Left renal cortex interstitium (tissue), 4 donors: ENCODE measurements at places on chromosomes 1 and 21.

GRCh38 chr1:190578017-190578416 lies 100.4 kb upstream of the BRINP3 start:
- no peak for DNase-seq

DNA sequence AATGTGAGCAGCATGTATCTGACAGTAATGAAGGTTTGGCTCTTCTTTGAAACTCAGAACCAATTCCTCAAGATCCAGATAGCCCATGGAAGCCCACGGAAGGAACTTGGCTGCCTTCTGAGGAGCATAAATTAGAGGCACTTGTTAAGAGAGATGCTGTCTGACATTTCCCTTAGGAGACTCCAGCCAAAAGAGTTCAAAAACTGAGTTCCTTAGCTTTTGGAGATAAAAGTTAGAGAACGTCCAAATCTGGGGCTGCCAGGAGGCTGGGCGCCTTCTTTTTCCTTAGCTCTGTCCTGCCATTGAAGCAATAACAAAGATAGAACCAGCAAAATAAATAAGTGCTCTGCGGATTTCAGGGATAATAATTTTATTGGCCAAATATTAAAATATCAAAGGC lies 439.6 kb upstream of the USP24 start:
- no peak for DNase-seq

- no peak for DNase-seq
These were observed 32.0 kb downstream of the RPS6KC1 start for GRCh38 chr1:213083112-213083445.

- DNase-seq: no peak
These were observed 685 bp upstream of the SYT6 start for GRCh38 chr1:114154146-114154962.

DNA sequence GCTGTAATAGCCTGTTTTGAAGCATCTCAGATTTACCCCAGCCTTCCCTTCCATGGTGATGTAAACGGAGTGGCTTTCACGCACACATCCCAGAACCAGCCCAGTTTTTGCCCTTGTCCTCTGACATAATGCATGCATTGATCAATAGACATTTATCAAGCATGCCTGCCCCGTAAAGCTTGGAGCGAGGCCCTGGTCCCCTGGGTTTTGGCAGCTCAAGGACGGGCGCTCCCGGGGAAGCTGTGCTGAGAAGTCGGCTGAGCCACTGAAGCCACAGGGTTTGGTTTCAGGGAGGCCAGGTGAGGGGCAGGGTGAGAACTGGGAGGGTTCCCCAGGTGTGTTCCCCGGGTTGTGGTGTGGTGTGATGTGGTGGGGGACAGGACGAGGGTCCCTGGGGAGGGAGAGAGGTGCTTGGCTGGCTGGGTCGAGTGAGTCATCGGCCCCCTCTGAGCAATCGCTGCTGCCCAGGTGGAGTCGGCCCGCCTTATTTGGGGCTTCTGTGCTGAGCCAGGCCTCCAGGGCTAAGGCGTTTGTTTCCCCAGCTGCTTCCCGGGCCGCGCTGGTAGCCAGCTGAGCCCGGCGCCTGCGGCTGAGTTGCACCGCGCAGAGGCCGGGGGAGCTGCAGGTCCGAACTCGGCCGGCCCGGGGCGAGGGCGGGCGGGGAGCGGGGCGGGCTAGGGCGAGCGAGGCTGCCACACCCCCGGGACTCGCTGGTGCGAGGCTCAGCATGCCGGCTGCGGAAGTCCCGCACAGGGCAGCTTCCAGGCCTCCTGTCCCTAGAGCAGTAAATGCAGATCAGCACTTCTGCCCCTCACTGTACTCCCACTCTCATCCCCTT lies 23.6 kb downstream of the ATP2B4 start:
- DNase-seq: no peak

GRCh38 chr1:235858766-235859165 lies 7.9 kb downstream of the LYST start:
- no peak for DNase-seq

GRCh38 chr1:230130172-230130944 lies 63.3 kb downstream of the GALNT2 start:
- no peak for DNase-seq

- DNase-seq: no peak
These were observed 49.8 kb downstream of the DISP3 start for GRCh38 chr1:11528611-11529261.

- no peak for DNase-seq
These were observed 18.9 kb downstream of the C1orf174 start for GRCh38 chr1:3881193-3881480.

- no peak for DNase-seq
These were observed 162.7 kb upstream of the COL6A1 start for GRCh38 chr21:45818904-45819285.

GRCh38 chr1:209268479-209268878 lies 315.0 kb upstream of the CAMK1G start:
- DNase-seq: no peak

DNA sequence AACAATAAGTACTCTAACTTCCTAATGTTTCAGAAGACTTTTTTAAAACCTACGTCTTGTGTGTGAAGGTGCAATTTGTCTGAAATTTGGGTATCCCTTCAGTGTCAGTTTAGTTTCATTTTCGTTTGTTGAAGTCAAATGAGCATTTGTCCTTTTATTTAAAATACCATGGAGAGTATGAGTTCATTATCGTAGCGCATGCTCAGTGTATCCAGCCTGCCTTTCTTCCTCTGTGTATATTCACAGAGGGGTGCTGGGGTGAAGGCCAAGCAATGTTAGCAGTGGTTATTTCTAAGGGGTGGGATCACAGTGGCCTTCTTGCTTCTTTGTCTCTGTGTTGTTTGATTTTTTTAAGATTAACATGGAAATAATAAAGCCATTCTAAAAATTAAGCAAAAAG lies 43.2 kb downstream of the CNN3 start:
- peak; percentile 19 for DNase-seq

GRCh38 chr1:59290193-59290949 lies 6.5 kb upstream of the FGGY start:
- no peak for DNase-seq

GRCh38 chr21:26528882-26529281 lies 44.2 kb downstream of the CYYR1 start:
- DNase-seq: no peak

DNA sequence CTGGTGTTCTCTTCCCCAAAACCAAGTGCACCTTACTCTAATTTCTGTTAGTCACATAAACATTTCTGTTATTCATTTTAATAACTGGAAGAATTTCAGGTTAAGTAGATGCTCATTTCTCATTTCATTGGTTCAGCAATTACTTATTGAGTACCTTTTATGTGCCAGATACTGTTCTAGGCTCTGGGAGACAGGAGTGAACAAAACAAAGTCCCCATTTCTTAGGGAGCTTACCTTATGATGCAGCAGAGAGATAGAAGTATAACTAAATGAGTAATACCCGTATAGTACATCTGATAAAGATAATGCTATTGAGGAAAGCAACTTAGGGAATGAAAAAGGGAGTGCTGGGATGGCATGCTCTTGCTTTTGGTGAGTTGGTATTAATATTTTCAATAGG lies 33.7 kb downstream of the LRRC8C start:
- DNase-seq: no peak

DNA sequence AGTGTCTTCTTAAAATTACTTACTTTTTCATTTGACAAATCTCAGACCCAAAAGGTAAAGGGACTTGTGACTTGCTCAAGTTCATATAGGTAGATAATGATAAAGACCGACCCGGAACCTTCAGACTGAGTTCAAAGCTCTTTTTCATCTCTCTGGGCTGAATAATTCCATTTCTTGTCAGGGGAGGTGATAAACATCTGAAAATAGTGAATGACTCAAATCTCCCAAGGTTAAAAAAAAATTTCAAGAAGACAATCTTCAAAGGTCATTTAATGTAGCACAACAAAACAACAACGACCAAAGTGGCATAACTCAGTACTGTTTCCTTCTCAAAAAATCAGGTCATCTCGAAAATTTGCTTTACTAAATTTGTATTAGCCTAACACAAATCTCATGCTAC lies 20.6 kb downstream of the LUZP1 start:
- no peak for DNase-seq

DNA sequence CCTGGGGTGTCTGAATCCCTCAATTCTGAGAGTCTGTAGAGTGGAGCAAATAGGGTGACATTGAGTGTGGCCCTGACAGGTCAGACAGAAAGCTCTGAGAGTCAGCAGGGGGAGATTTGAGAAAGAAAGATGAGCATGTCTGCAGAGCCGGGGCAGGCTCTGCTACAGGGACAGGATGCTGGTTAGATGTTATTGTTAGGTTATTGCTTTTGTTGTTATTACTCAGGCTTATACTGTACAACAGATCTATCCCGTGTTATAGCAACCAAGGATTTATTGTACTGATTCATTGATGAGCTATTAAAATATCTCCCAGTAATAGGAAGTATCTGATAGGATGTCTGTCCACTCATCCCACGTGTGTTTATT lies 59.5 kb downstream of the NFASC start:
- no peak for DNase-seq

GRCh38 chr1:41758500-41758899 lies 160.2 kb downstream of the HIVEP3 start:
- no peak for DNase-seq

- DNase-seq: no peak
These were observed 61.6 kb upstream of the SPAG17 start for GRCh38 chr1:118246646-118247045.

DNA sequence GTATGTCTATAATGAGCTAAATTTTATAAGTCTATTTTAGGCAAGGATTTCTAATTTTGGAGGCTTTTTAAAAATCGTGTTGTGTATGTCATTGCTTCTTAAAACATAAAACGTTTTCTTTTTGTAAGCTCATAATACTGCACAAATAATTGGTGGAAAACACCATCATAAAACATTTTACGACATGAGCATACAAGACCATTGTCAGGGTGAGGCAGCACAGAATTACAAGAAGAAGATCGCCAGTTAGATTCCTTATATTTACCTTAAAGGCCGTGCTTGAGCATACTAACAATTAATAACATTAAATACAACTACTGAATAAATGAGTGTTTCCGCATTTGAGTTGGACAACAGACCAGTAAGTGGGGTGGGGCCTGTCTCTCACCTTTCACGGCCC lies 19.1 kb upstream of the LMX1A start:
- DNase-seq: no peak

GRCh38 chr1:235881930-235882700 lies 15.4 kb upstream of the LYST start:
- no peak for DNase-seq

DNA sequence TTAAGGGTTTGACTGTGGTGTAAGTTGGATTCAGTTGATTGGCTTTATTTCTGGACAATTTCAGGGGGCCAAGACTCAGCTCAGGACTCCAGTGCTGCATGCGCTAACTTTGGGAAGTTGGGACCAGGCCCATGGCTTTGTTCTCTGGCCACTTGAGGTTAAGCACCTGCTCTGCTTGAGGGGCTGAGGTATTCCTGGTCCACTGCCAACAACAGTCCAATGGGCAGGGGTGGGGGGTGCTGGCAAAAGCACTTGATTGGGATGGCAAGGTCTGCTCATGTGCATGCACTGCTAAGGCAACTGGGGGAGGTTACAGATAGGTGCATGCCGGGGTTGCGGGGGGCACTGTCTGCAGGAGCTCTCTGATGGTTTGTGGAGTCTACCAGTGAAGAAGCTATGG lies 52.6 kb upstream of the ASB17 start:
- no peak for DNase-seq

GRCh38 chr1:56515898-56516538 lies 63.3 kb downstream of the PLPP3 start:
- DNase-seq: no peak

GRCh38 chr1:7253118-7253480 lies 467.8 kb downstream of the CAMTA1 start:
- DNase-seq: no peak

GRCh38 chr1:104238991-104239390 lies 489.3 kb downstream of the AMY1C start:
- peak; percentile 20 for DNase-seq

DNA sequence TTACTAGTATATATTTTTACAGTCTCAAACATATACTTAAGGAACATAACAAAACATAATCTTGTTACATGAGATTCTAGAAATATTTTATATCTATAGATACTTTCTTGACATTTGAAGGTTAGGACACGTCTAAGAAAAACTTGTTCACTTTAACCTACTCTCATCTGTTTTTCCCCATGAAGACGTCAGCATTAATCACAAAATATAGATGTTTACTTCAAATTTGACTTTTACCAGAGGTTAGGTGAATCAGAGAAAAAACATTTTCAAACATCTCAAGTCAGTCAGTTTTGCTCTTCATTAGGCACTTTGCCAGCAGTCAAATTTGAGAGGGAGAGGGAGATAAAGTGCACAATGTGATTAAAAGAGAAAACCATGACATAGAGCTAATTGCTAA lies 47.7 kb downstream of the BRINP3 start:
- DNase-seq: no peak

DNA sequence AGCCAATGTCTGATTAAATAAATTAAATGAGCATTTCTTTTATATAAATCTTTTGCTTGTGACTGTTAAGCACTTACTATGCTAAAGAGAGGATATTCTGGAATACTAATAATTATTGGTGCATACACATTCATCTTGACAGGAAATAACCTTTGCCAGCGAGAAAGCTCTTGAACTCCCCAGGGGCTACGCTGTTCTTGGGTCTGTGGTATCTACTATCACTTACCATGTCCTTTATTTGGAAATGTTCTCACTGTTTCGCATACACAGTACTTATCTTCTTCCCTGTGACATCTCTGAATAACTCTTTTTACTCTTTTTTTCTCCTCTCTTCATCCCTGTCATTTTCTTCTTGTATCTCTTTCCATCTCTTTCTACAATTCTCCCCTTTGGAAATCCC lies 178.7 kb downstream of the GABPA start:
- DNase-seq: no peak

GRCh38 chr1:39566441-39567137 lies 10.0 kb downstream of the PABPC4 start:
- DNase-seq: no peak

DNA sequence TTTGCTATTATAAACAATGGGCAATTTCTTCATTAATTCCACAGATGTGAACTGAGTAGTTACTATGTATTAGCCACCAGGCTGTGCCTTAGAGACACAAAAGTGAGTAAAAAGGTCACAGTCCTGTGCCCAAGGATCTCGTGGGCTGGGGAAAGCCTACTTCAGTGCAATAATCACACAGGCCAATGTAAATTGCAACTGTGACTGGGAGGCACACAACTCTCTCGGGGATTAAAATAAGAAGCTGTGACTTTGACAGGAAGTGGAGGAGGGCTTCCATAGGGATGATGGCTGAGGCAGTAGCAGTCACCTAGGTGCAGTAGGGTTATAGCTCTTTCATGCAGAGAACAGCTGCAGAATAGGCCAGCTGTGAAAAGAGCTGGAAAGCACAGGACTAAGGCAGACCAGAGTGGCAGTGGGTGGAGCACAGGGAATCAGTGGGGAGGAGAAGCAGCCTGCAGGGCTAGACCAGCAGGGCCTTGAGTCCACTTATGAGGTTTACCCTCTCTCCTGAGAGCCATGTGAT lies 121.9 kb downstream of the MAB21L3 start:
- DNase-seq: no peak
